Stimulated activated CD8-positive, alpha-beta memory T cell treated with anti-CD3 and anti-CD28 coated beads, Interleukin-15, amount 100 ng/mL, for 4 hours (primary cell): ENCODE measurements at places on chromosomes 12 and 14.
A peak's percentile ranks its signal among the peaks of the same experiment; 100 is the strongest.

DNA sequence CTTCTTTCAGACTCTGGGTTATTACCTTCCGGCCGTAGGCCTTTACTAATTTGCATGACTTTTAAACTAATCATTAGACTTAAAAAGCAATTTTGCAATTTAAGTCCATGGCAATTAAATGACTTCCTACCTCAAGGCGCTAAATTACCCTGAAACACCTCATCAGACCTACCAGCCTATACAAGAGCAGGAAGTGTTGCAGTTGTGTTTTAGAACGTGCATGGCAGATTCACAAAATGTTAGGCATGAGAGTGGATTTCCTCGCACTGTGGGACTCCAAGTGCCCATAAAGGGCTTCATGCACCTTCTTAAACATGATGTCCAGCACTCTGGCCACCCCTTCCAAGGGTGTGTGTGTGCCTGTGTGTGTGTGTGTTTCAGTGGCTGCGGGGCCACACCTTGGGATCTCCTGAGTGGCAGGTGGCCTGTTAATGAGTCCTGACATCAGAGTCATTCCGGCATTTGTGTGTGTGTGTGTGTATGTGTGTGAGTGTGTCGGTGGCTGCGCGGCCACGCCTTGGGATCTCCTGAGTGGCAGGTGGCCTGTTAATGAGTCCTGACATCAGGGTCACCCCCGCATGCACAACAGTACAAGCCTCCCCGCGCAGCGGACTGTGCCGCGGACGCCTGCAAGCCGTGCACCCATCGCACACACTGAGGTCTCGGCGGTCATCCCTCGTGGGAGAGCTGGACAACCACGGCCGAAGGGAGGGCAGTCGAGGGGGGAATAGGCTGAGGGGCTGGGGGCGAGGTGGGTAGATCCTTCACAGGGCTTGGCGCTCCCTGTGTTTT lies 900 bp downstream of the C2CD5 start:
- peak; percentile 2 for DNase-seq

DNA sequence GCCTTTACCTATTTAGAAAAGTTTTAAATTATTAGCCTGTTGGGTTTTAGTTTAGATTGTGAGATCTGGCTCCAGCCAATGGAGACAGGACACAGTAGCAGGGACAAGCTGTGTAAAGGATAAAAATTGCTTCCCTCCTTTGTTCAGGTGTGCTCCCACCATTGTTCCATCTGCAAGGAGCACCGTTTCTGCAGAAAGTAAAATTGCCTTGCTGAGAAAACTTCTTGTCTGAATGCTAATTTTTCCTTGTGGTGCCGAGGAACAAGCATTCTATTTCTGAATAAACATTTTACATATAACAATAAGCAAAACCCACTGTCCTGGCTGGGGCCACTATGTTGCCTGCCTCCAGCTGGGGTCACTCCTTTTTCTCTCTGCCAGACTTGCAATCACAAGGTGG lies 72.7 kb upstream of the ZFP36L1 start:
- DNase-seq = no peak

DNA sequence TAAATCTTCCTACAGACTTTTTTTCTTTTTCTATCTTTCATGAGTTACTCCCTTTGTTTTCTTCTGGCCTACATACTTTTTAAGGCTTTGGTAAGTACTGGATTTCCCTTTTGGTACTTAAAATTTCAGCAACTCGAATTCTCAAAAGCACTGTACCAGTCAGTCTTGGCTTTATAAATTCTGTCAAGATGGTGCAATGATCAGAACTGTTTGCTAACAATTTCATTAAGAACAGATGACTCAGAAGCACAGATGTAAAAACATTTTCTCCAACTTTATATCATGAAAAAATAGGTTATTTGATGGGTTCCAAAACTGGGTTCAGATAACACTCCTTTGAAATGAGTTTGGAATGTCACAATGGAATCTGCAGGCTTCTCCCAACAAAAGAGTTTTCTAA lies 1961.8 kb upstream of the FLRT2 start:
- DNase-seq = no peak

DNA sequence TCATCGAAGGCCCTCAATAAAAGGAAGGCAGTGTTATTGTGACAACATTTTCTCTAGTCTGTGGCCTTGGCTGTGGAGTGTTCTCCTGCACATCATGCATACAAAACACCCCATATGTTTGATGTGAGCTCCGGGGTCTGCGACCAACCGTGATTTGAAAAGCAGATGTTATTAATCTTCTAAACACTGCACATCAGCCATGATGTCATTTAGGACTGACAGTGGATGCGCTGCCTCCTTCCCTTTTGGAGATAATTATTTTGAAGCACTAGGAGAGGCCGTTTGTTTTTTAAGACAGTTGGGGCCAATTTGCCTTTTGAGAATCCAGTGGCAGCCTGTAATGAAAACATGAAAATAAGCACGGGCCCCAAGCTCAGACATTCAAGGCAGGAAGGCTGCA lies 1041.6 kb downstream of the BCL11B start:
- DNase-seq = no peak

DNA sequence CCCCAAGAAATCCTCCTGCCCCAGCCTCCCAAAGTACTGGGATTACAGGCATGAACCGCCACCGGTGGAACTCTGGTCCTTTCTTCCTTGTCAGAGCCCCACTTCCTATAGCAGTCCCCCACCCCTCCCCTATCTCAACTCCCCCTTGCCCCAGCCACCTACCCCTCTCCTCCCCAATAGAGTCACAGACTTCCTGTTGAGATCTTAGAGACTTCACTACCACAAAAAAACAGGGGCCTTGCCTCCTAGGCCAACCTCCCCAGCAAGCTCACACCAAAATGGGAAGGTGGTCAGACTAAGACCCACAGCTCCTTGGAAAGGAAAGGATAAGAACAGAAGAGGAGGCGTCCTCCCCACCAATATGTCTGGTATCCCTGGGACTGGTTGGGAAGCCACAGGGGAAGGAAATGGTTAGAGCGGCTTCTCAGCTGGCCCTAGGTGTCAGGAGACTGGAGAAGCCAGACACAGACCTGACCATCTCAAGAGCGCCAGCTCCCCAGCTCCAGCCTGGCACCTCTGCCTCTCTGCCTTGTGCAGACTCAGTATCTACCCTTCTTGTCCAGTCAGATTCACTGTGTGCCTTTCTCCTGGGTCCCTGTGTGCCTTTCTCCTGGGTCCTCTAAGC lies 8.5 kb downstream of the ITGB7 start:
- DNase-seq = no peak

GRCh38 chr12:112992541-112993398 lies 14.5 kb downstream of the OAS2 start:
- no peak for DNase-seq
